Muscle of leg (tissue), 16 donors: ENCODE measurements at places on chromosomes 2 and 18. TPM values are rescaled to one million over a fixed set of nuclear protein-coding genes. Genes with fewer than 3 reads are reported as not detected.
A peak's percentile ranks its signal among the peaks of the same experiment; 100 is the strongest.

ANAPC1 gene
- polyA plus RNA-seq, result 20.8 TPM

CPO gene
- polyA plus RNA-seq, result 0.27 TPM

SPP2 gene
- polyA plus RNA-seq, result not detected

GRCh38 chr18:9941103-9941502 is 27.3 kb downstream of the VAPA start:
- H3K4me1 ChIP-seq, result no peaks in the 10 kb centered on the region
- no peaks in the 10 kb centered on the region for H3K27me3 ChIP-seq
- H3K36me3 ChIP-seq, result peaks cover 16% of the 10 kb centered on the region
- no peak overlapping the region for H3K27ac ChIP-seq
- no peak overlapping the region for H3K4me3 ChIP-seq
- DNase-seq, result no peak

GRCh38 chr2:171835386-171835785 is 58.7 kb downstream of the SLC25A12 start:
- no peaks in the 10 kb centered on the region for H3K27me3 ChIP-seq
- DNase-seq, result no peak
- H3K27ac ChIP-seq, result no peak overlapping the region
- no peaks in the 10 kb centered on the region for H3K4me1 ChIP-seq

DNA sequence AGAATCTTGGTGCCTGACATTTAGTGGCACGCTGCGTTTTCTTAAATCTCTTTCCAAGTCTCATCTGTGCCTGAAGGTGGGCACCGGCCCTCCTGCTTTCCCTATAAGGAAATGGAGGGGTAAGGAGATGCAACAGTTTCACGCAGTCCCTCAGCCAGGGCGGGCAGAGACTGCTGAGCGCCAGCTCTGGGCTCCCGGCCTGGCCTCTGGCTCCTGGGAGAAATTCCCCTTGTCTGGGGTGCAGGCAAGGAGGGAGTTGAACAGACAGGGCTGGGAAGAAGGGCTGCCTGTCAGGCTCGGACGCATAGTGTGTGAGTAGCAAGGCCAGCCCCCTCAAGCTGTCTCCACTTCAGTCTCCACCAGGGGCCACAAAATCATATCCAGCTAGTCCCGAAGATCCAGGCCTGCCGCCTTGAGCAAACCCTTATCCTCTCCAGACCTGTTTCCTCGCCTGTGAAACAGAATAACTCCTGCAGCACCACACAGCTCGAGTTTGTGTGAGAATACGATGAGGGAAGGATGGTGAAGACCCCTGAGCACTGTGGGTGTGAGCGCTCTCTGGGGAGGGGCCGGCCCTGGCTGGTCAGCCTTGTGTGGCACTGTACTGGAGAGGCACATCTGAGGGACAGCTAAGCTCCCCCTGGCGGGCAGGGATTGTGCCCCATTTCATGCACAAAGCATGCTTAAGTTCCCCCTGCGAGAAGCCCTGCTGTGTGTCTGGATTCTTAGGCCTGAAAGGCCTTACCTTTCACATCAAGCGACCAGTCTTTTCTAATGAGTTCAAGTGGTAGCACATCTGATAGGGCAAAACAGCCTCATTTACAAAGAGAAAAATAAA is 33.8 kb downstream of the SDC1 start:
- no peaks in the 10 kb centered on the region for H3K36me3 ChIP-seq
- H3K4me1 ChIP-seq, result peaks cover 13% of the 10 kb centered on the region
- DNase-seq, result no peak
- no peaks in the 10 kb centered on the region for H3K27me3 ChIP-seq
- H3K27ac ChIP-seq, result no peak overlapping the region

- H3K4me1 ChIP-seq, result peaks cover 5% of the 10 kb centered on the region
- H3K36me3 ChIP-seq, result no peaks in the 10 kb centered on the region
- no peak overlapping the region for H3K4me3 ChIP-seq
- no peaks in the 10 kb centered on the region for H3K27me3 ChIP-seq
- no peak overlapping the region for H3K27ac ChIP-seq
Observed at GRCh38 chr2:8154936-8155335, 526.9 kb upstream of the ID2 start.

DNA sequence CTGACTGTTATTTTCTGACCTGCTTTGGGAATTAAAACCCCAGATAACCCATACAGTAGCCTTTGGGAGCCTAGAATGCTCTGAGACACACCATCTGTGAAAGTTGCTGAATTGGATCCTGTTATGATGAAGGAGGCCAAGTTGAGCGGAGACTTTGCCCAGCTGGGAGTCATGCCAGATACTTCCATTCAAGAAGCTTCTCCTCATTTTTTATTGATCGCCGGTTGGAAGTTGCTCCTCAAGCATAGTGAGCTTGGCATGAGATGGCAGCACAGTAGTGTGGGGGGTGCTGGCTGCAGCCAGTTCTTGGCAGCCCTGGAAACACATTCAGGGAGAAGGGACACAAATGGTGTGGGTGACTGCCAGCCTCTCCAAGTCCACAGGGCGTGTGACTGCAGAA is 270.7 kb upstream of the NRP2 start:
- no peaks in the 10 kb centered on the region for H3K36me3 ChIP-seq
- H3K4me3 ChIP-seq, result no peak overlapping the region
- peak; percentile 55 for DNase-seq
- no peak overlapping the region for H3K27ac ChIP-seq
